Hematopoietic multipotent progenitor cell treated with erythropoietin and hydrocortisone succinate and interleukin-3 and kit ligand, for 8 days (in vitro differentiated cells): ENCODE measurements at places on chromosomes 3 and 15.

- peak; percentile 43 for DNase-seq
Observed at GRCh38 chr15:80152896-80153876, at the start of gene FAH. Gene FAH, plus strand, starts transcription at chr15:80152999. Its CDS starts 56 bp downstream, at chr15:80153055.

- no peak for DNase-seq
Observed at GRCh38 chr3:31392568-31392967, 140.2 kb upstream of the STT3B start.

GRCh38 chr15:88401996-88402656, 65.1 kb downstream of the MRPL46 start:
- peak; percentile 21 for DNase-seq

- no peak for DNase-seq
Observed at GRCh38 chr3:81968658-81969057, 207.2 kb upstream of the GBE1 start.

- no peak for DNase-seq
Observed at GRCh38 chr15:66261056-66261455, 7.5 kb upstream of the MEGF11 start.

DNA sequence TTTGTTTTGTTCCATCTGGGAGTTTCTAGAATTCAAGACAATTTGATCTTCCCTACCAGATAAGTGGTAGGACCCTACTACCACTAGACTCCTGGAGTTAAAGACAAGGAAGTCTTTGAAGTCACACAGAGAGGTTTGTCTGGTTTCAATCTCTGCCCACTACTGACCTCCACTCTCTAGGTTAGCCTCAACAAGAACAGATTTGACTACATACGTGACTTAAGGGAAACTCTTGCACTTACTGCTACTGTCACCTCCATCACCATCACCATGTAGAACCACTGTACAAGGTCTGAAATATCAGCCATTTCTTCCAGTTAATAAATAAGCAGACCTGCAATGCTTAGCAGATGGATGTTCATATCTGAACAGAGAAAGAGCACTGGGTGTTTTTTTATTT, 148.3 kb upstream of the ARHGEF26 start:
- DNase-seq: no peak

DNA sequence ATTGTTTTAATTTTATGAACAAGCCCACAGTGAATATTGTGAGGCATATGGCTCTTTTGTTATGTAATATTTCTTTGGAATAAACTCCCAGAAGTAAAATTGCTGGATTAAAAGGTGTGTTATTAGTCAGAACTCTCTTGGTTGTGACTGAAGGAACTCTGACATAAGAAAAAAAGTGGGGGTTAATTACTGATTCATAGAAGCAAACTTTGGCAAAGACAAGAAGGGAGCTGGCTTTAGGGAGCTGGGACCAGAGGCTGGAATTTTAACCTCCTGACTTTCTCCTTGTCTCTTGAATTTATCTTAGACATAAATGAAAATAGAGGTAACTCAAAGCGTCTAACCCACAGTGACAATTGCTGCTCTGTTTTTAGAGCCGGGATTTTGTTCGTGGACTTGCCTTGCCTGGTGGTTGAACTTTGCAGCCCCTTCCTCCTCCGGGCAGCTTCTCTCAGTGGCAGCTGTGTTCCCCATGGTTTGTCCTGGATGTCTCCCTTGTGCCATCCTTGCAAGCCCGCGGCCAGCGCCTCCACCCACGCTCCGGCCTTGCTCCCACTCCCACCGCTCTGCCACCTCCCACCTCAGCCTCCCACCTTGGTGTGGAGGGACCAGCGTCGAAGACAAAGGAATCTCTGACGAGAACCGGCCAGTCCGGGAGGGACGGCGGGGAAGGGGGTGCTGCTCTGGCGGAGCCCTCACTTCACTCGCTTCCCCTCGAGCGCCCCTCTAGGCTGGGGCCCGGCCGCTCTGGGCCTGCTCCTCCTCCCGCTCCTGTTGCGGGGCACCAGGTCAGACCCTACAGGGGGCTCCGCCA, 28.0 kb downstream of the ARHGAP31 start:
- peak; percentile 10 for DNase-seq

DNA sequence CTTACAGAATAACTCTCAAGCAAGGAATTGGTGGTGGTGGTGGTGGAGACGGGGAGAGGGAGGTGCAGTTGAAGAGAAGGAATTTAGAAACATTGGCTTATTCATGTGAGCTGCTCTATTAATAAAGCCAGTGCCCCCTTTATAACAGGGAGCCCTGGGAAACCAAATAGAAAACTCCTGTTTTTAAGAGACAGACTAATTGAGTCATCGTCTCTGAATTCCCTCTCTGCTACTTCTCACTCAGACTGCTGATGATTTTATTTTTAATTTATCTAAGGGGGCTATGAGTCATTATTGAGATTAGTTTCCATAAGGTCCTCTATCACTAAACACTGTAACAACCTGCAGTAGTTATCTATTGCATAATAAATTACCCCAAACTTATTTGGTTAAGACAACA, 145.9 kb upstream of the GALNT15 start:
- no peak for DNase-seq

DNA sequence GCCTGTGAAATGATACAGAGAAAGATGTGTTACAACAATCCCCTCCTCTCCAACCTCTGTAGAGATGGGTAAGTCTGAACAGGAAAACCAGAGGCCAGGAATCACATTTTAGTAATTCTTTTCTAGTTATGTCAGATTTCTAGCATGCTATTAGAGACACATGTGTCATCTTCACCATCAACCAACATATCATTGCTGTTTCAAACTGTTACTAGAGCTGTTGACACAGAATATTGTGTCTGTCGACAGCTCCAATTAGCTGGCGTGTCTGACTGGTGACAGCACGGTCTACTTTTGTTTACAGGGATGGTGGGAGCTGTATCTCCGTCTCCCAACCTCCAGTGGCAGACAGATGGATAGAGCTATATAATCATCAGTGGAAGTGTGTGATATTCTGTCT, 393.2 kb downstream of the SOX2 start:
- no peak for DNase-seq

DNA sequence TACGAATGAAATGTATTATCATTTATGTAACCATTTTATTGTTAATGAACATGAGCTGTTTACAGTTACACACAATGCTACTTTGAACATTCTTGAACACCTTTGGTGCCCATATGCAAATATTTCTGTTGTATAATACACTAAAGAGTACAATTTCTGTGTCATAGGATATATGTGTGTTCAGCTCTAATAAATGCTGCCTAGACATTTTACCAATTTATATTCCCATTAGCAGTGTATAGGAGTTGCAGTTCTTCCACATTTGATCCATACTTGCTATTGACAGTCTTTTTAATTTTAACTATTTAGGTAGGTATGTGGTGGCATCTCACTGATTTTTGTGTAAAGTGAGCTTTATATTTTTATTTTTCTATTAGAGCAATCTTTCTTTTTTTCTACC, 331.8 kb downstream of the ZIC1 start:
- no peak for DNase-seq

DNA sequence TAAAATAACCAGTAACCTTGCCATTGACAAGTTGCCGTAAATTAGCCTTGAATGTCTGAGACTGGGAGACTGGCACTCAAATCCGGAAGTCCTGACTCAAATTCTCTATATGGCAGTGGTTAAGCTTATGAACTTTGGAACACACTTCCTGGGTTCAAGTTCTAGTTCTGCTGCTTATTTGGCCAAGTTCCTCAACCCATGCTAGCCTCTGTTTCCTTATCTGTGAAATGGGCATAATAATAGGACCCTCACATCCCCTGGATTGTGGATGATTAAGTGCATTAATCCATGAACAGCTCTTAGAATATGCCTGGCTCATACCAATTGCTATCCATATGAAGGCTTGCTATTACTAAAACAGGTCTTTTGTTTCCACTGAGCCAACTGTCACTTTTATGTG, 311.5 kb downstream of the EDEM1 start:
- no peak for DNase-seq

GRCh38 chr3:19877656-19878055, 56.4 kb downstream of the EFHB start:
- no peak for DNase-seq

DNA sequence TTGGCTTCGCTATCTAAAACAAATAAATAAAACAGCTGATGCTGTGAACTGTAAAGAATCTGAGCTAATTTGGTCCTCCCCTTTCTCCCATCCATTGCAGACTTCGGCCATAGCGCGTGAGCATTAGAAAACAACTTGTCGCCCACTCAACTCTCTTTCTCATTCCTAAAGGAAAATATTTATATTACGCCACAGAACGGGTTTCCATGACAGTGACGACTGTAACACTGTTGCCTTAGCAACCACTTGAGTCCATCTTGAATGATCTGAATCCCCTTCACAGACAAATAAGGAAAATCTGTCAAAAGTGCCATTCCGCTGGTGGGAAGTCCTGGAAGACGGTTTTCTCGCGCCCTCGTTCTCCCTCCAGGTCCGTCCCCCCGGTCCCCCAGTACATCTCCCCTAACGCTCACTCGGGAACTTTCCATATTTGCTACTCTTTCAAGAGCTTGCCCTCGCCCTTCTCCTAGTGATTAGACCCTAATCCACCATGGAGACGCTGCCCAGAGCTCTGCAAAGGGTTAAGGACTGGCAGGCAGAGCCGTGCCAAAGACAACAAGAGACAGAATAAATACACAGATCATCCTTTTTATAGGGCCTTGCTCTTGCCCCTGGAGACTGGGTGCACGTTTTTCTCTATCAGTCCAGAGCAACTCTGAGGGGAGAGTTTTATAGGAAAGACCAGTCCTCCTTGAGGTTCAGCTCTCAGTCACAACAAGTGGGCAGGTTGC, 50.5 kb downstream of the CRYGS start:
- DNase-seq: no peak

GRCh38 chr15:56919609-56920366, 1.3 kb downstream of the TCF12 start:
- DNase-seq: peak; percentile 43

DNA sequence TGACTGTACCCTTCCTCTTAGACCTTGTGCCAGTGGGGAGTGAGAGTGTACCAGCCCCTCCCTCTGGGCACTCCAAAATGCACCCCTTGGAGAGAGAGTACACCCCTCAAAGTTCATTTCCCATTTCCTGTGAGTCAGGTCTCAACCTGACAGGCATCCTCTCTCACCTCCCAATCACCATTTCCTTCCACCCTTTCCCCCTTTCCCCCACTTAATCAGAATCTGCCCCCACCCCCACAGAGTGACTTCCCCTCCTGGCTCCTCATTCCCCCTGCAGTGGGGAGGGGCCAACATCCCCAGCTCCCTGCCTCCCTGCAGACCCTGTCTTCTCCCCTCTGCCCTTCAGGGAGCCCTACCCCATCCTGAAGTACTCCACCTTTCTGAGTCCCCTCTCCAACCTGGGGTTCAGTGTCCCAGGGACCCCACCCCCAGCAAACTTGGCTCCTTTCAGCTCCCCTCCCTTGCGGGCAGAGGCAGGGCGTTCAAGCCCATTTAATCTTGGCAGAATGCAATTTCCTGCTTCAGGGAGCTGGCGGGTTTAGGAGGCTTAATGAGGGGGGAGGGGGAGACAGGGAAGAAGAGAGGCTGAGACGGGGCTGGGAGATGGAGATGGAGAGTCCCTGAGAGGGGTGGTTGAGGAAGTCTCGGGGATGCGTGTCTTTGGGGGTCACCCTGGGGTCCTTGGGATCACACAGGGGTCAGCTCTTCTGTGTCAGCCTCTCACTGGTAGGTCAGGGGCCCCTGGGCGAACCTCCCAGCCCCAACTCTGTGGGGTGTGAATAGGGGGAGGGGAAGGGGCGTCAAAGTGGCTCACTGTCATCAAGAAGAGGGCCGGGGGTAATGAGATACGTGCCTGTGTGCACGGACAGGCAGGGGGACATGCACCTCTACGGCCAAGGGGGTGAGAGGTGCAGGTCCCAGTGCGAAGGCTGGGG, 16.6 kb upstream of the SEMA3F start:
- no peak for DNase-seq
